ENCODE measurements at places on chromosomes 6 and 20.
A peak's percentile ranks its signal among the peaks of the same experiment; 100 is the strongest.

- DNase-seq, result no peak
These were observed 46.0 kb upstream of the NAA20 start for GRCh38 chr20:19971116-19971515.

DNA sequence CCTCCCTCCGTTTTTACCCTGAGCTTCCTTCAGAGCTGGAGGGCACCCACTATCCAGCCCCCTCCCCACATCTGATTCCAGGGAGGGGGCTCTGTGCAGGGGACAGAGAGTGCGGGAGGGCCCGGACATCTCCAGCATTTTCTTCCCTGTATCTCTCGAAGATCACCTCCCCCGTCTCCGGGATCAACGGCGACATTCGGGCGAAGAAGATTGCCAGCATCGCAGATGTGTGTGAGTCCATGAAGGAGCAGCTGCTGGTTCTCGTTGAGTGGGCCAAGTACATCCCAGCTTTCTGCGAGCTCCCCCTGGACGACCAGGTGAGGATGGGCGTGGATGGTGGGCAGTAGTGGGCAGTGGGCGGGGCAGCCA lies 58.8 kb downstream of the HNF4A start:
- DNase-seq, result no peak

DNA sequence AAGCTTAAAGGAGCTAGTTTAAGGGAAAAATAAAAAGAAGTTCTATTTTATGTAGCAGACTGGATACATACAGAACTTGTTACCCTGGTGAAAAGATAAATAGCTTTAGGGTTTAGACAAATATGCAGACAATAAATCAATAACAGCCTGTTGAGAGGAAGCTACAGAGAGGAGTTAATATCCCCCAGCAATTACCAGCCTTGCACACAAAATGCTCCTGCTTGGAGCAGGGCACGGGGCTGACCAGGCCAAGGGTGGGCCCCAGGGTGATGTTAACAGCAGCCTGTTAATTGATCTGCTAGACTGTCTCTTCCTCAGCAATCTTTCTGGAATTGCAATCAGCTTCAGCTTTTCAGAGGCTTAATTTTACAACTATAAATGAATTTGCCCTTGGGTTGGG lies 125.1 kb upstream of the SOX4 start:
- DNase-seq, result no peak

- no peak for DNase-seq
These were observed 2.4 kb upstream of the KHDC1L start for GRCh38 chr6:73227606-73228255.

- DNase-seq, result no peak
These were observed 22.8 kb upstream of the RBBP8NL start for GRCh38 chr20:62449951-62450691.

- DNase-seq, result no peak
These were observed 22.2 kb upstream of the FBXO30 start for GRCh38 chr6:145836772-145837171.

DNA sequence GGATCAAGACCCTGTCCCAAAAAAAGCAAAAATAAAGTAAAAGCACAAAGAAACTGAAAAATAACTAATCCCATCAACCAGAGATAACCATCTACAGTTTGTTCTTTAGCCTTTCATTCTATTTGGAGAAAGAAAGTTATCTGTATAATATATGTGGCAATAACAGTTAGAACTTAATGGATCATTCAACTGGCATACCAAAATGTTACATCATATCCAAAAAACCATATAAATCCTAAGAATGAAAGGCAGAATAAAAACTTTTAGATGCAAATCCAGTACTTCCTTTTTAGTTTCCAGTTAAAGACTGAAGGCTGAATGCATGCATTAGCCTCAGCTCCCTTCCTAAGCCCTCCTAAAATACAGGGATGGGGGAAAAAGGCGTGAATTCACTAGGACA lies 25.2 kb downstream of the ILRUN start:
- no peak for DNase-seq

DNA sequence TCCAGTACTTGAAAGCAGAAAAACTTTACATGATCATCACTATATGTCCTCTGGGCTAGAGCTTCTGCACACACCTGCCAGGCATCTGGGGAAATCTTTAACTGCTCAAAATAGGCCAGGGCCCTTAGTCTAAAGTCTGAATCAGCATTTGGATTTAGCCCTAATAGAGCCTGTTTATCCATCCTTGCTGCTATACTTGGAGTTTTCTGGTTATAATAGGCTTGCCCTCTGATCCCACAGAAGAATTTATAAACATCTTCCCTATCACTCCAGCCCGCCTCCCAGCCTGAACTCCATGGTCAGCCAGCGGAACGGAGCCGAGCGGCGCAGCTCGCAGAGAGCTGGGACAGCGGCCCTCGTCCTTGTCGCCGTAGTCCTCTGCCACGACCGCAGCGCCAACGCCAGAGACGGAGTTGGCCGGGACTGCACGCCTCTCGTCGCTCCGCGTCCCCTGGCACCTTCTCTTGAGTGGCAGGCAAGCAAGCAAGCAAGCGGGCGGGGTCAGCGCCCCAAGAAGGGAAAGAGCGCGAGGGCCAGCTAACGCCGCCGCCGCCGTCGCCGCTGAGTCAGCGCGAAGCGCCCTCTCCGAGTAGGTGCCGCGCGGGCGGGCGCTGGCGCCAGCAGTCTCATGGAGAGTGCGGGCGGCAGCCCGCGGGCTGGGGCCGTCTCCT lies 25.4 kb upstream of the ASIP start:
- DNase-seq, result peak; percentile 5

- DNase-seq, result no peak
These were observed 153.7 kb upstream of the TSHZ2 start for GRCh38 chr20:52818491-52818890.

GRCh38 chr20:2800521-2801285 lies at the start of gene CPXM1:
CPXM1 (minus strand) TSS chr20:2800627; CDS start chr20:2800572, 55 bp downstream.
- no peak for DNase-seq

DNA sequence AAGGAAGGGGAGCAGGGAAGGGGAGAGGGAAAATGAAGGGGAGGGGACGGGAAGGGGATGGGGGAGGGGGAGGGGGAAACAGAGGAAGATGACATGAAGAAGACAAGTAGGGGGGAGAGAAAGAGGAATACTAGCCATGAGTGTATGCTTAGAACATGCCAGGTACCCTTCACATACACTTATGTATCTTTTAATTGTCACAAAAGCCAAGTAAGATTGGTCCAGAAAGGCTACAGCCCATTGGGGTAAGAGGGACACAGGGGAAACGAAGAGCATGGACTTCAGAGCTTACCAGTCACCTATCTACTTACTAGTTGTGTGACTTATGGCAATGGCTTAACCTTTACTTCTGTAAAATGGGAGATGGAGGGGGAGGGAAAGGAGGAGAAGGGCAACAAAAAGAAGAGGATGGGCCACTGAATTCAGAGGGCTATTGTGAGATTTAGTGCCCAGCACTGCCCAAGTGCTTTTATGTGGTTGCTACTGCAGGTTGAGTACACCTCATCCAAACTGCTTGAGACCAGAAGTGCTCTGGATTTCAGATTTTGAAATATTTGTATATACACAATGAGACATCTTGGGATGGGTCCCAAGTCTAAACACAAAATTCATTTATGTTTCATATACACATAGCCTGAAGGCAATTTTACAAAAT lies 90.3 kb downstream of the ARHGAP18 start:
- DNase-seq, result no peak

GRCh38 chr6:75213112-75213511 lies 7.3 kb upstream of the COL12A1 start:
- DNase-seq, result no peak

GRCh38 chr20:49750611-49751396 lies 37.1 kb upstream of the B4GALT5 start:
- DNase-seq, result no peak

GRCh38 chr6:24658573-24659560 lies 7.8 kb downstream of the TDP2 start:
- DNase-seq, result no peak

GRCh38 chr20:3646067-3646440 lies 17.1 kb downstream of the GFRA4 start:
- DNase-seq, result no peak

GRCh38 chr6:157767775-157768156 lies 55.3 kb upstream of the SNX9 start:
- DNase-seq, result no peak

- no peak for DNase-seq
These were observed 11.8 kb downstream of the DCBLD1 start for GRCh38 chr6:117494283-117494682.

DNA sequence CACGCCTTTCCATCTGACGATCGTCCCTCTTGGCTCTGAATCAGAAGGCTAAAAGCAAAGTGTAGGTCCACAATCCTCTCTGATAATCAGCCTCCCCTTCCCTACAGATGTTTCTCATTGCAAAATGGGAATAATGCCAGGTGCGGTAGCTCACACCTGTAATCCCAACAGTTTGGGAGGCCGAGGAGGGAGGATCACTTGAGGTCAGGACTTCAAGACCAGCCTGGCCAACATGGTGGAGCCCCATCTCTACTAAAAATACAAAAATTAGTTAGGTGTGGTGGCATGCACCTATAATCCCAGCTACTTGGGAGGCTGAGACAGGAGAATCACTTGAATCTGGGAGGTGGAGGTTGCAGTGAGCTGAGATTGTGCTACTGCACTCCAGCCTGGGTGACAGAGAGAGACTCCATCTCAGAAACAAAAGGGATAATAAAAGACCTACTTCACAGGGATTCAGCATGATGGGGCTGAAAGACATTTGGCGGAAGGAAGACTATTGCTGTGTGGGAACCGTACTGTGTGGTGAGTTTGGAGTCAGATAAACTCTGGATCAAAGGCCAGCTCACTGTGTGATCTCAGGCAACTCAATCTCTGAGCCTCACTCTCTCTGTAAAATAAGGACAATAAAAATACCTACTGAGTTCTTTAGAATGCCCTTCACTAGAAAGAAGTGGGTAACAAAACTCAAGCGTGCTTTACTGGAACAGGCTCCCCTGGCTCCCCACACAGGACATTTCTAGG lies 15.9 kb upstream of the SLC9A8 start:
- no peak for DNase-seq

DNA sequence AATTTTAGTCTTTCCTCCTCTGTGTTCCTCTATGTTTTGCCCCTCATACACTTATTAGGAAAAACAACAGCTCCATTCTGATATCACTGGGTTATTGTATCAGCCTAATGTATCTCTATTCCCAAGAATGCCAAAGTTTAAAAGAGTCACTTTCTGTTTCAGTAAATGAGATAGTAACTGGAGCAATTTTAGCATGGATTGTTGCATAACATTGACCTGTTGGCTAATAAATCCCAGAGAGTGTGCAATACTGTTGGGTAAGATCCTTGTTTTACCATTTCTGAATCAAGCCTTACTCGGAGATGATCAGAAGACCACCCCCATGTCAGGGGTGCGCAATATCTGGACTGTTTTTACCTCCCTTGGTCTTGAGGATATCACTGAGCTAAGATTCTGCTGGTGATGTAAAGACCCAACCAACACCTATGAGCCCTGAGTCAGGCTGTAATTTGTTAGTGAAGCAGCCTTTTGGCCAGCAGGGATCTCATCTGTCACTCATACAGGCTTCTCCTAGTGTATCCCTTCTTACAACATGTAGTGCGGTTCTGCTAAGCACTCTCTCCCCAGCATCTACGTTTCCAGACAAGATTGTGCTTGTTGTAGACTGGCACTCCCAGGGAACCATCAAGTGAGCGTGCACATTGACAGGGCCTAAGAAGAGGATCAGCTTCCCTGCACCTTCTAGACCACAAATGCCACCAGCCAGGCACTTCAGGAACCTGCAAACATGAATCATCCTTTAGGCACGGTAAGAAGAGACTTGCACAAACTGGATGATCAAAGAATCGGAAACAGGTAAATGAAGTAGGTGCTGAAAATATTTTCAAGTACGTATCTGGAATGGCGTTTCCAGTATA lies 11.5 kb upstream of the IPCEF1 start:
- no peak for DNase-seq

DNA sequence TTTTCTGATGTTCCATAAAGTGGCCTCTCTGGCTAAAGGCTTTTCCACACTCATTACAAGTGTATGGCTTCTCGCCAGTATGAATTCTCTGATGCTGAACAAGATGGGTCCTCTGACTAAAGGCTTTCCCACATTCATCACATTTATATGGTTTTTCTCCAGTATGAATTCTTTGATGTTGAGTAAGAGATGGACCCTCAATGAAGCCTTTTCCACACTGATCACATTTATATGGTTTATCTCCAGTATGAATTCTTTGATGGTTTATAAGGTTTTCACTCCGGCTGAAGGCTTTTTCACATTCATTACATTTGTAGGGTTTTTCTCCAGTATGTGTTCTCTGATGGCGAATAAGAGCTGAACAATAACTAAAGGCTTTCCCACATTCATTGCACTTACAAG lies 20.4 kb downstream of the ZNF184 start:
- DNase-seq, result no peak

DNA sequence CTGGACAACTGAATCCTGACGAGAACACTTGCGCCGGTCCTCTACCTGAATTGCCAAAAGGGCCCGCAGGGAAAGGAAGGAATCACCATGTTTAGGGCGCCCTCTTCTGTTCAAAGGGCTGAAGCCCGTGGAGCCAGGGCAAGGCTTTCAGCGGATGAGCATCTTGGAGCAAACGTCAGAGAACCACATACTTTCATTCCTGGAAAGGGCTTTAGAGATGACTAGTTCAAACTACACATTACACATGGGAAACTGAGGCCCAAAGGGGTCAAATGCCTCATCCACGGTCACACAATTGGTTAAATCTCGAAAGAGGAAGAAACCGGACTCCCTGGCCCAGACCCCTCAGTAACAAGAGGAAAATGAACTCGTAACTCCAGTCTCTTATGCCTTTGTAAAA lies 11.5 kb upstream of the ZNF133 start:
- peak; percentile 28 for DNase-seq

DNA sequence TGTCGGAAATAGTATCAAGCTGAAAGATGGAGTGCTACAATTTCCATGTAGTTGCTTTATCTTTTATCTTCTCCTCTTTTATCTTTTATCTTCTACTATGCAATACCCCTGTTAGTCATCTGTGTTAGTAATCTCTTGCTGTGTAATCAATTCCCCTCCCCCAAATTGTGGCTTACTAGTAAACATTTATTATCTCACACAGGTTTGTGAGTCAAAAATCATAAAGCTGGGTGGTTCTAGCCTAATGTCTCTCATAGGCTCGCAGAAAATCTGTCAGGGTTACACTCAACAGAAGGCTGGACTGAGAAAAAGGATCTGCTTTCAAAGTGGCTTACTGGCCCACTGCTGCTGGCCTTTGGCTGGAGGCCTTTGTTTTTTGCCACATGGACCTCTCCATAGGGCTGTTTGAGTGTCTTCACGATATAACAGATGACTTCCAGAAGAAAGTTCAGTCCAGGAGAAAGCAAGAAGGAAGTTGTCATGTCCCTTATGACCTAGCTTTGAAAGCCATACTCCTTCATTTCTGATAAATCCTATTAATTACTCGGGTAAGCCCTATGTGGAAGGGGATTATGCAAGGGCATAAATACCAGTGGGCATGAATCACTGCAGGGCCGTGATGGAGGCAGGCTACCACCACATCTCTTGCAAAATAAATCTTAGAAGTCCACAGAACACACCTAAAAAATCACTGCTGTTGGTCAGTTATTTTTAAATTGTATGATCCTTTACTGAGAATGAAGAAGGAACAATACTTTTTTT lies 24.5 kb upstream of the PTCHD4 start:
- DNase-seq, result no peak

DNA sequence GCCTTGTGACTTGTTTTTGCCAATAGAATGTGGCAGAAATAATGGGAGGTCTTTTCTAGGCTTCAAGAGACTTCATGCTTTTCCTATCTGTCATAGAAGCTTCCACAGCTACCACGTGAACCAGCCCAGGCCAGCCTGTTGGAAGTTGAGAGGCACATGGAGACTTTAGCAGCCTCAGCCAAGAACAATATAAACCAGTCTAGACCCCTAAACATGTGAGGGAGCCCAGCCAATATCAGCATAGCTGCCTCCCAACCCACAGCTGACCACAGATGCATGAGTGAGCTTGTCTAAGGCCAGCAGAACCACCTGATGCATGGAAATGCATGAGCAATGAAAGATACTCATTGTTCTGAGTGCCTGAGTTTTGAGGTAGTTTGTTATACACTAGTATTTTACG lies 540.7 kb upstream of the BTBD3 start:
- DNase-seq, result no peak
